Fibroblast of skin of right biceps (primary cell): ENCODE measurements at places on chromosomes 2 and 18.
A peak's percentile ranks its signal among the peaks of the same experiment; 100 is the strongest.

DNA sequence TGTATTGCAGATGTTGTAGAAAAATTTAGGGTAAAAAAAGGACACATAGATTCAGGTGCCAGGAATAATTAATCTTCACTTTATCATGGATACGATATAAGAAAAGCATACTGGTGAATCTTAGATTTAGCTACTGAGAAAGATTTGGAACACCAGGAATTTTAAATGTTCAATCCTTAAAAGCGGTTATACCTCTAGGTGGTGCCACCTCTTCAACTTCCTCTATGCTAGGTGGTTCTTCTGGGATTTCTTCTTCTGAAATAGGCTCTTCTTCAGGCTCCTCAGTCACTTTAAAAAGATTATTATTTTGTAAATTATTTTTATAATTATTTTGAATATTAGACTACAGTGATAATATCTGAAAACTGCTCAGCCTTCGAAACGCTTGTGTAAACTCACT, 133.1 kb downstream of the TTN start:
- no peak for DNase-seq

GRCh38 chr2:73700131-73700611, 37.0 kb downstream of the TPRKB start:
- DNase-seq, result no peak

- no peak for DNase-seq
These were observed 41.5 kb downstream of the SCTR start for GRCh38 chr2:119482481-119483394.

GRCh38 chr2:195313962-195314361, 343.1 kb upstream of the SLC39A10 start:
- DNase-seq, result no peak

DNA sequence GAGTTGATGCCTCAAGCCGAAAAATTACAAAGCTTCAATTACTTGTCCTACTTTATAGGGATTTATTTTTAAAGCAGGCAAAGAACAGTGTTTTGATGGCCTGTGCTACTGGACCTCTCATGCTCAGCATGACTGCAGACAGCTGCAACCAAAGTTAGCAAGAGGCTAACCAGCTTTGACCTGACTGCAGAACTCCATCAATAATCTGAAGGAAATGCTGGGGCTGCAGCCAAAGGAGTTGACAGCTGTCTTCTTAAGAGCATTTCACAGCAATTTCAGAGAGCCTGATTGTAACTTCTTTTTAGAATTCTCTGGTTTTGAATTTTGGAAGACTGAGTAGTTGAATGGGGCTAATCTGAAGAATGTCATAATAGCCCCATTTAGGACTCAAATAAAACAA, 46.5 kb upstream of the SESTD1 start:
- no peak for DNase-seq

DNA sequence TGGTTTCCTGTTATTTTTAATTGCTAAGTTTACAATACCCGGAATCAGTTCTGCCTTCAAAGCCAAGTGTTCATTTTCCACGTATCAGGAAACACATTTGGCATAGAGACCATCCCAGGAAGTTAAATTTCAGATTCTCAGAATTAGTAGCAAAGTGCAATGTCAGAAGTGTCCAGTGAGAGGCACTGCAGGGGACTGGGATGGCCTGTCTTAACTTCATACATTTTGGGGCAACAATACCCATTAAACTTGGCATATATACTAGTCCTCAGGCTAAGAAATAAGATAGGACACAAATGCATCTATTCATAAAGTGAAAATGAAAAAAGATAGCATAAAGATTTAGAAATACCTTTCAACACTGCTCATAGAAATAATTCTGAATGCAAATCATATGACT, 1.5 kb upstream of the IL1RL2 start:
- DNase-seq, result no peak

DNA sequence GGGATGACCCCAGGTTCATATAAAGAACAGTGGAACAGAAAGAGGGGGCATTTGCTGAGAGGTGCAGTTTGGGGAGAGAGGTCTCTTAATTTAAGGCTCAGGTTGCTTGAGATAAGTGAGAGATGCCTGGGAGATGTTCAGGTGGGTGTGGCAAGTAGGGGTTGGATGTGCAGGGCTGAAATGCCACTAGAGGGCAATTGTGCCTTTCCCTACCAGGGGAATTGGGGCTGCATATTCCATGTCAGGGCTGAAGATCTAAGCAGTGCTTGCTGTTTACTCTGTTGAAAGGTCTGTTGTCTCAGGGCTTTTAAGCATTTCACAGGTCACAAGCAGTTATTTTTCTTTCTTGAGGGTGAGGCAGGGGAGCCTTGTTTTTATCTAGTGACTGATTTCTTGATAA, 7.8 kb downstream of the CCDC85A start:
- DNase-seq, result peak; percentile 51

GRCh38 chr2:158967114-158967730, 1.2 kb upstream of the TANC1 start:
- no peak for DNase-seq

DNA sequence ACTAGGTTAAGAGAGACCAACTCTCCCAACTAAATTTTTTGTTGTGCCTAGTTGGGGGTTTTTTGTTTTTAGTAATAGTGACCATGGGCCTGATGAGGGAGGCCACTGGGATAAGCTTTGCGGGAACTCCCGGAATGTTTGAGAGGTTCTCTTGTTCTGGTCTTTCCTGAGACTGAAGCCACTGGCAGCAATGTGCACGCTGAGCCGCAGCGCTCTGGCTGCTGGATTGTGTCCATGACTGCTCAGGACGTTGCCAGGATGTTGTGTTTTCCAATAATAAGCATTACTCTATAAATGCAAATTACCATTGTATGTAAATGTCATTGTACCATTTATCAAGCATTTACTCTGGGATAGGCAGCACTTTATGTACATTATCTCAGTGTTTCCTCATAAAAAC, 126.1 kb downstream of the GALNT1 start:
- DNase-seq, result no peak

GRCh38 chr2:143482771-143483170, 353.6 kb downstream of the ARHGAP15 start:
- DNase-seq, result peak; percentile 35

DNA sequence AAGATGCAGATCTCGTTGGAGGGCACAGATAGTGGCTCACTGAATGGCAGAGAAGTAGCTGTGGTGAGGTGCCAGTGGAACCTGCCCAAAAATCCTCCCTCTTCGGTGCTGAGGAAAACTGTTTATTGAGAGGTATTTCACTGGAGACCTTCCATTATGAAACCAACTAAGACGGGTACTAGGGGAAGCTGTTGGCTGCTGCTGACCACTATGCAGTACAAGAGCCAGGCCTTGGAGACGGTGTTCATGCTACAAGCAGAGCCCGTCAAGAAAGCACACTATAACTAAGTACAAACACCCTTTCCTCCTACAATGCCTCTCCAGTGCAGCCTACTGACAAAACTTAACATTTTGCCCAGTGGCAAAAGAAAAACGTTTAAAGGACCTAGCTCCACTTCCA, 4.6 kb downstream of the ARL5A start:
- DNase-seq, result no peak

DNA sequence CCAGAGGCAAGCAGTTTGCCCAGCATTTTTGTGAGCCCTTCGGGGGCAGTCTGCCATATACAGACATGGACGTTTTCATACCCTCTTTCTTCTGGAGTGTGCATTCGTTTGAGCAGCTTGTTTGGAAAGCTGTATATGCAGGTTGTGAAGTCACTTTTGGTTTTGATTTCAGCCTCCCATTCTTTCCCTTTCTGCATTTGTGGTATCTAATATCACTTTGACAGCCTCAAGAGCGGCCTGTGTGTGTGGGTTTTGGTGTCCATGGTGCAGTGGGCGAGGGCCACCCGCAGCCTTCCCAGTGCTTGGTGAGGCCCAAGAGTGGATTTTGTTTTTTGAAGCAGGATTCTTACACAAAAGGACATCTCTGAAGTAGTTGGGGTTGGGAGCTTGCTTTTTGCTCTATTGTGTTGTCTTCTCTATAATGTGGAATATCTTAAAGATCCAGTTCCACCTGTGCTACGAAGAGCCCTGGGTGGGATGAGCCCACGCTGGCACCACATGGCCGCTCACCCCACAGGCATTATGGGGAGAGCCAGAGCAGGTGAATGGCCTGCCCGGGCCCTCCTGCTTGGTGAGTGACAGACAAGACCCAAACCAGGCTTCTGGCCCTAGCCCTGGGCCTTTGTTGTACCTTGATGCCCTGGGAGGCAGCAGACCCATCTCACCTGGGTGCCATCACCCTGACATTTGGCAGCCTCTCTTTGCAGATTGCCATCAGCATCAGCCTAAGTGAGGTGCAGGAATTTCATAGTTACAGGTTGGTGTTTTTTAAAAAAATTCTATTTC, 29.5 kb downstream of the INPP4A start:
- DNase-seq, result no peak

- no peak for DNase-seq
These were observed 144.3 kb downstream of the BCL2 start for GRCh38 chr18:63175264-63175663.

GRCh38 chr2:200377355-200378336, 71.2 kb downstream of the SPATS2L start:
- peak; percentile 31 for DNase-seq

GRCh38 chr2:239316562-239317465, 84.0 kb downstream of the HDAC4 start:
- DNase-seq, result no peak

DNA sequence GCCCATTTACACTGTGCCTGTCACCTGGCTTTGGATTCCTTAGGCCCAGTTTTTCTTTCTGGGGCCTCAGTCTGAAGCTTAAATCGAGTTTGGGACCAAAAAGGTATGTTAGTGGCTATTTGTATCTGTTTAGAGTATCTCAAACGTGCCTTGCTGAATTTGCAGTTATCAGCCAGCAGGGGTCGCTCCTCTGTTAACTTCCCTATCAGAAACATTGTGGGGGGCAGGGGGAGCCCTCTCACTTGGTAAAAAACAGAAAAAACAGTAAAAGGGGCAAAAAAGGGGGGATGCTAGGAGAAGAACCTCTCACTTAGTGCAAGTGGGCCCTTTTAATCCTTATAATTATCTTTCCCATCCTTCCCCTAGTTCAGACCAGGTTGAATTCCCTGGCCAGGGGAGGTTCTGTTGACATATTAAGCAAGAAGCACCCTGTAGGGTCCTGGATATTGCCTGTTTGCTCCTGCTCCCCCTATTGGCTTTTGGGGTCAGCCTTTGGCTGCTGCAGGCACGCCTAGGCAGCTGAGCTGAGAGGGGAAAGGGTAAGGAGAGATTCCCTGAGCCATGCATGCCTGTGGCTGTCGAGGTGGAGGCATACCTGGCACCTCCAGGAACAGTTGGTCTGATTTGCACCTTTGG, 8.8 kb upstream of the IFIH1 start:
- no peak for DNase-seq

DNA sequence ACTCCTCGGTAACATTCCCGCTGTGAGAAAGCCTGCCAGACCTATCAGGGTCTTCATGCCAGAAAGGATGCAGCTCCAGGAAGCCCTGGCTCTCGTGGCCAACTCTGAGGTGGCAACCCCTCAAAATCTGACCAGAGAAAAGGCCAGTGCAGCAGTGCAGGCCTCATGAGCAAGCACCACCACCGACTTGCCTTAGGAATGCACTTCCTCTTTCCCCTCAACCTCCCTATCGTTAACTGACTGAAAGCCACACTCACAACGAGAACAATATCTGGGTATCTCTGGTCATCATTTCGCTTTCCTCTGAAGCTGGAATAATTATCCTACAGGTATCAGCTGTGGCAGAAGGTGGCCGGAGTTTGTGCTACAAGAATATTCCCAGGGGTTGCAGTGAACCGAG, 101.4 kb upstream of the POU3F3 start:
- DNase-seq, result no peak

- DNase-seq, result no peak
These were observed 64.5 kb downstream of the CACNB4 start for GRCh38 chr2:152034257-152034801.

DNA sequence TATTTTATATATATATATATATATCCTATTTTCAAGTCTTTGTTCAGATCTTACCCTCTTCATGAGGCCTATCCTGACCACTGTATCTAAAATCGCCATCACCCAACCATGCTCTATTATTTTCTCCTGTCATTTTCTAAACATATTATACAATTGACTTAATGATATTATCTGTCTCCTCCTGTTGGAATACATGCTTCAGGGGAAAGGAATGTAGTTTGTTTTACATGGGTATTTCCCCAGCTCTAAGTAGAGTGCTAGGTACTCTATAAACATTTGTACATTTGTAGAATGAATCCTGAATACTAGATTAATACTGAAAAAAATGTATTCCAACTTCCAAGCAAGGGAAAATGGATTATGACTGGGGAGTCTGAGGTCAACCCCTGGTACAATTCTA, 26.2 kb downstream of the TTC21B start:
- no peak for DNase-seq

DNA sequence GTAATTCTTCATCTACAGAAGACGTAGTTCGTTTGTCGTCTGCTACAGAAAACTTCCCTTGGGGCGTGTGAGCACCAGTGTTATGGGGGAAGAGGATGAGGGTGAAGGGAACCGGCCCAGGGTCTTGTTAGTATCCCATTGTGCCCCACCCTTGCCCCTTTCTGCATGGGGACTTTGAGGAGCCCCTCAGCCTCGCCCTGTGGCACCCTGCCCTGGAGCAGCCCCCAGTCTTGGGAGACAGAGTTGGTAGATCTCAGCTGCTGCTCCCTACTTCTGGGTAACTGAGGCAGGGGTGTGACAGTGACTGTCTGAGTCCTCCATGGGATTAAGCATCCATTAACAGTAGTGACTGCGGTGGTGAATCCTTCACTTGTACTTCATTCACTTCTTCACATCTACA, 50.1 kb downstream of the RNF144A start:
- DNase-seq, result no peak

DNA sequence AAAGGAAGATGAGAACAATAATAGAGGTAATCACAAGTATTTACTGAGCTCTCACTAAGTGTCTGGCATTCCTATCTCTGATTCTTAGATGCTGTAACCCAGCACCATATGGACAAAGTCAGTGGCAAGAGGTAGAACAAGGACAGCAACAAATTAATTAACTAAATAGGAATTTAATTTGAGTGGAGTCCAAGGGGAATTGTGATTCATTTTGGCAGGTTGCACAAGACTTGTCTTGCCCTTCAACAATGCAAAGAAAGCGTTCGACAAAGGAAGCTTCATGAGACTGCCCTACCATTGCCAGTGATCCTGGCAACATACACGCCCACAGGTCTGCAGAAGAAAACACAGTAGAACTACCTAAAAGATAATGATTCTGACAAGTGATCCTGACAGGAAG, 221.6 kb downstream of the RBM43 start:
- peak; percentile 31 for DNase-seq

- no peak for DNase-seq
These were observed 750.0 kb upstream of the ID2 start for GRCh38 chr2:7931808-7932207.

DNA sequence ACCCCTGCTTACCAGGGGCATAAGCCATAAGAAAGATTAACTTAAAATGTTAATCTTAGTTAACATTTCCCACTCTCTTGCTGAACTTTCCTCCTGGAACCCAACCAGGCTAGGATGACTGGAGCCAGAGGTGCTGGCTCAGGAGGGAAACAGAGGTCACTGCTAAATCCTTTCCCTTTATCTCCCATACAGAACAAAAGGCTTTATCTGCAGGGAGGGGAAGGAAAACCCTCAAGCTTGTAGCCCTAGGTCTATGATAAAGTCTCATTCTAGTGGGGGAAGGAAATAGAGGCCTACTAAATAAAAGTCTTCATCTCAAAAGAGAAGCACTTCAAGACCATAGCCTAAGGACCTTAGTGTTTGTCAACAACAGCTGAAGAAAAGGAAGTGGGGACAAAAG, 18.6 kb downstream of the HIBCH start:
- DNase-seq, result no peak
